ENCODE measurements at places on chromosomes 5 and 9.

- no peak for DNase-seq
Observed at GRCh38 chr5:157582731-157583620, 7.4 kb upstream of the ADAM19 start.

DNA sequence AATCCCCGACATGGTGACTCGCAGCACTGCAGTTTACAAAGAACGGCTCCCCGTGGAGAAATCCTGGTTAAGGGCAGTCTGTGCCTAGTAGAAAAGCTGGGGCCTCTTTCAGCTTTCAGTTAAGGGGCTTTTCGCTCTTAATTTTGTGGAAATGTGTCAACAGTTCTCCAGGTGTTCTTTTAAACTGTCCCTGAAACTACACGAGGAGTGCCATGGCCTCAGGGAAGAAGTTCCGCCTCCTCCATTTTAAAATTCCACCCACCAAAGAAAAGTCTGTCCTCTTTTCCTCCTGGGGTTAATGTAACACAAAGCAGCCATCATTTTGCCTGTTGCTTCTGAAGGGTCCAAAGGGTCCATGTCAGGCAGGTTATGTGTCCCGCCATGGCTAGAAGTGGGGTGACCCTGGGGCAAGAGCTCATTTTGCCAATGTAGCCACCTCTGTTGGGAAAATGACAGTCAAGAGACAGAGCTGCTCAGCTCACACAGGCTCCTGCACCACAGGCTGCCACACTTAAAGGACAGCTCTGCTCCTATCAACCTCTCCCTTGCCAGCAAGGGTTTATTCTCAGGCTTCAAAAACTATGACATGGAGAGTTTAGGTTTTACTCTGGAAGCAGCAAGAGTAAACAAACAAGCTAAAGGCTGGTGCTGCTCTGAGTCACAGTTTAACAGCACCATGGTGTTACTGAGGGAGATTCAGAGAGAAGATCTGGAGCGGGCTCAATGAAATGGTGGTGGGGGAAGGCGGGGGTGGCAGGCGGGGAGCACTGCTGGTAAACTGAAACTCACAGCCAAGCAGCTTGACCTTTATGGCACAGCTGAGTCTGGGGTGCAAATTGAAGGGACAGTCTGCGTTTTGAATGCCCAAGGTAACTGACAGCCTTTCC lies 3.2 kb downstream of the WHRN start:
- DNase-seq: no peak

- DNase-seq: no peak
Observed at GRCh38 chr5:58300346-58300895, 159.5 kb downstream of the PLK2 start.

- DNase-seq: no peak
Observed at GRCh38 chr5:141343953-141344463, 379 bp downstream of the PCDHGA3 start.

- no peak for DNase-seq
Observed at GRCh38 chr5:78576376-78576775, 72.2 kb downstream of the LHFPL2 start.

DNA sequence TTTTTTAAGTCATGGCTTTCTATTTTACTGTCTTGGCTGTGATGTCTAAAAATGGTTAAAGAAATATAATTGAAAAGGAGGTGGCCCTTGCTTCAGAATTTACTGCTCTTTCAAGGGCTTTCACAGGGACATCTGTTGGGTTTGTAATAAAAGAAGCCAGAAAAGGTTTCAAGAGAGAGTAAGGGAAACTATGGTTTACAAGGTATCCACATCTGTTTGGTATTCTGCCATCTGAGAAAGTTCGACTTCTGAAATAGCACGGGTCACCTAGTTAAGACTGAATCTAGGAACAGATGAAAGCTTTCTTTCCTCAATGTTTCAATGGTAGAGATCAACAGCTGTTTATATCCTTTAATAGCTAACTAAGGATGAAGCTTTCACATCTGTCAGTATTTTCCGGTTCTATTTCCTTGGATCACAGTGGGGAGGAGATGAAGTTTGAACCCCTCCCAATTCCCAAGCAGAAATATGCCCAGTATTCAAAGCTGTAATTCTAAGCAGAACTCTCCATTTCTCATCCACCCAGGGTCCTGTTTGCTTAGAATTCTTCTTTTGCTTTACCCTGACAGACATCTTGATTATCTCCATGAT lies 72.8 kb upstream of the IFNK start:
- DNase-seq: no peak

Measured in GF-D8 (cell line).